ENCODE measurements at places on chromosomes 16 and 17.

DNA sequence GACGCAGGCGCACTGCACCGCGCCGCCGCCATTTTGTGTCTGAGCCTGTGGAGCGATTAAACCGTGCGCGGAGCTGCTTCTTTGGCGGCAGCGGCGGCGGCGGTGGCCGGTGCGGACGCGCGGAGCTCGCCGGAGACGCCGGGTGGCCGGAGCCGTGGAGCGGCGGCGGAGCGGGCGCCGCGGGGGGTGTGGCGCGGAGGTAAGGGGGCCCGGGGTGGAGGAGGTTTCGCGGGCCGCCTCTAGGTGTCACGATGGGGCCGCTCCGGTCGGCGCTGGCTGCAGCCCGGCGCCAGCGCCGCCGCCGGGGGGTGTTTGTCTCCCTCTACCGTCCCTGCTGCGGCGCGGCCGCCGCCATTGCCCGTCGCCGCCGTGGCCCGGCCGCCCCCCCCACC lies at the start of gene CTCF:
Gene CTCF, plus strand, starts transcription at position 1 of the 392 bp plus-strand sequence. CDS start 48,307 bp downstream, outside the sequence.
- H3K36me3 ChIP-seq: peaks cover 18% of the 10 kb centered on the region
- no peaks in the 10 kb centered on the region for H3K27me3 ChIP-seq
- peak within 1 kb of the TSS; percentile 92 for H3K27ac ChIP-seq
- DNase-seq: no peak

- no peaks in the 10 kb centered on the region for H3K27me3 ChIP-seq
- no peak overlapping the region for H3K4me3 ChIP-seq
- no peaks in the 10 kb centered on the region for H3K4me1 ChIP-seq
Observed at GRCh38 chr17:30347488-30347887, 13.6 kb upstream of the TMIGD1 start.

DNA sequence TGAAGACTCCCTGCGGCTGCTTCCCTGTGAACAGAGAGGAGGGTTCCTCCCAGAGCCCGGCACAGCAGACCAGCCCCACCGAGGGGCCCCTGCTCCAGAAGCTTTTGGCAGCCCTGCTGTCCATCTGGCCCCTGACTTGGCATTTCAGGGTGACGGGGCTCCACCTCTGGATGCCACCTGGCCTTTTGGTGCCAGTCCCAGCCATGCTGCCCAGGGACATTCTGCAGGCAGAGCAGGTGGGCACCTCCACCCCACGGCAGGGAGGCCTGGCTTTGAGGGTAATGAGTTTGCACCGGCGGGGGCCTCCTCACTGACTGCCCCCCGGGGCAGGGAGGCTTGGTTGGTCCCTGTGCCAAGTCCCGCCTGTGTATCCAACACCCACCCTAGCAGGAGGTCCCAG lies 20.3 kb upstream of the ZFPM1 start:
- DNase-seq: no peak
- H3K36me3 ChIP-seq: peaks cover 4% of the 10 kb centered on the region
- no peaks in the 10 kb centered on the region for H3K27me3 ChIP-seq
- H3K27ac ChIP-seq: no peak overlapping the region
- peaks cover 5% of the 10 kb centered on the region for H3K4me1 ChIP-seq

- H3K27ac ChIP-seq: peak overlapping the region; percentile 65
- peaks cover 12% of the 10 kb centered on the region for H3K36me3 ChIP-seq
- peak overlapping the region; percentile 71 for H3K4me3 ChIP-seq
- H3K4me1 ChIP-seq: peaks cover 24% of the 10 kb centered on the region
Observed at GRCh38 chr17:7703584-7704479, 1.2 kb upstream of the EFNB3 start.

DNA sequence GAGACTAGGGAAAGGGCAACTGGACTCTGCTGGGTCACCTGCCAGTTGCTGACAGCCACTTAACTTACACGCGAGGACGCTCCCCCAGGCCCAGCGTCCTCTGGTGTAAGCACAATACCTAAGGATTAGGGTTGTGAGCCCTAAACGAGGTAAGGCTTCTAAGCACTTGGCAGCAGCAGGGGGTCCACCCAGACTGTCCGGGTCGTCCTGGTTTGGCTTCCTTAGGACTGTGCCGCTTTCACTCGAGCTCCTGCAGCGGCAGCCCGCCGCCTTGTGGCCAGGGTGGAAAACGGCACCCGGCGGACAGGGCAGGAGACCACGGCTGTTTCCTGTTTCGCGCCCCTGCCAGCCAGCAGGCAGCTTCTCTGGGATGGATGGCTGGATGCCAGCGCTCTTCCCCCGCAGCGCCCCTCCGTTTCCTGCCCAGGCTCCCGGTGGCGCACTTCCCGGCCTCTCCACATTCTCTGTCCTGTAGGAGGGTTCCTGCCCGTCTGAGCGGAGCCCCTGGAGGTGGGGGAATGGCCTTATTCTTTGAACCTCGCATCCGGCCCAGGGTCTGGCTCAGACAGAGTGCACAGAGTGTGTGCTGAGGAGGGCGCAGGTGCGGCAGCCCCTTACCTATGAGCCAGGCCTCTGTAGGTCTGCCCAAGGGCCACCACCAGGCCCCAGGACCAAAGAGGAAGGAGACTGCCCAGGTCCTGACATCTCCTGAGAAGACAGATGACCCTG lies 47.0 kb upstream of the AMZ2 start:
- DNase-seq: peak; percentile 62
- H3K4me1 ChIP-seq: peaks cover 33% of the 10 kb centered on the region
- H3K36me3 ChIP-seq: peaks cover 13% of the 10 kb centered on the region

GRCh38 chr17:67297454-67297960 lies 52.5 kb upstream of the HELZ start:
- H3K4me3 ChIP-seq: no peak overlapping the region
- DNase-seq: no peak
- no peaks in the 10 kb centered on the region for H3K36me3 ChIP-seq
- H3K27me3 ChIP-seq: no peaks in the 10 kb centered on the region
- no peak overlapping the region for H3K27ac ChIP-seq

DNA sequence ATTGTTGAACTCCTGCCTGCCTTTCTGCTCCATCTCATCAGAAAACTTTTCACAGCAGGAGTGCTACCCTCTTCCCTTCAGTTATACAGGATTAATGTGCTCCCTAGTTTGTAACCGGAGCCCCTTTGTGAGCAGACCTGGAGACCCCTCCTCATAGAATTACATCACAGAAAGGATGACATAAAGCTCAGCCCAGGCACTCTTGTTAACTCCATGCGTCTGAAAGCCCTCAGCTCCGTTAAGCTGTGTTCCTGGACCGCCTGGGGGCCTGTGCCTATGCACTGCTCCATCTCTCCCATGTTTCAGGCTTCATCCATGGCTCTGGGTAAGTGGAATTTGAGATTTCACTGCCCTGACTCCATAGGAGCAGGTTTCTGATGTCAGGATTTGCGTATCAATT lies 7.6 kb downstream of the WSCD1 start:
- no peak overlapping the region for H3K4me3 ChIP-seq
- H3K27me3 ChIP-seq: peaks cover 48% of the 10 kb centered on the region
- H3K4me1 ChIP-seq: no peaks in the 10 kb centered on the region
- no peaks in the 10 kb centered on the region for H3K36me3 ChIP-seq

GRCh38 chr17:32565401-32565800 lies 78.6 kb downstream of the CDK5R1 start:
- peaks cover 2% of the 10 kb centered on the region for H3K36me3 ChIP-seq
- H3K4me1 ChIP-seq: no peaks in the 10 kb centered on the region
- H3K27me3 ChIP-seq: no peaks in the 10 kb centered on the region
- no peak for DNase-seq
- H3K27ac ChIP-seq: no peak overlapping the region

Data from central memory CD8-positive, alpha-beta T cell (primary cell).